ENCODE measurements at places on chromosomes 5 and 9. TPM values are rescaled to one million over a fixed set of nuclear protein-coding genes. Genes with fewer than 3 reads are reported as not detected.

Gene LCN12
- 1.4 TPM for total RNA-seq

Gene CXCL14
- not detected for total RNA-seq

Gene PALM2AKAP2
- total RNA-seq, result not detected

DNA sequence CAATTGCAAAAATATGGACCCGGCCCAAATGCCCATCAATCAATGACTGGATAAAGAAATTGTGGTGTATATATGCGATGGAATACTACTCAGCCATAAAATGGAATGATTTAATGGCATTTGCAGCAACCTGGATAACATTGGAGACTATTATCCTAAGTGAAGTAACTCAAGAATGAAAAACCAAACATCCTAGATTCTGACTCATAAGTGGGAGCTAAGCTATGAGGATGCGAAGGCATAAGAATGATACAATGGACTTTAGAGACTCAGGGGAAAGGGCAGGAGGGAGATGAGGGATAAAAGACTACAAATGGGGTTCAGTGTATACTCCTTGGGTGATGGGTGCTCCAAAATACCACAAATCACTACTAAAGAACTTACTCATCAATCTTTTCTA is 247.6 kb upstream of the FBXL7 start:
- no peak for DNase-seq
- H3K4me1 ChIP-seq, result no peaks in the 10 kb centered on the region
- no peaks in the 10 kb centered on the region for H3K36me3 ChIP-seq
- H3K27me3 ChIP-seq, result no peaks in the 10 kb centered on the region
- no peak overlapping the region for H3K27ac ChIP-seq

GRCh38 chr5:87413343-87413645 is 564 bp upstream of the CCNH start:
- peaks cover 42% of the 10 kb centered on the region for H3K4me1 ChIP-seq
- peak overlapping the region; percentile 96 for H3K4me3 ChIP-seq
- H3K27ac ChIP-seq, result peak overlapping the region; percentile 100
- DNase-seq, result no peak
- H3K27me3 ChIP-seq, result no peaks in the 10 kb centered on the region

Gene GFI1B
- total RNA-seq, result not detected

- no peaks in the 10 kb centered on the region for H3K27me3 ChIP-seq
- DNase-seq, result no peak
- no peak overlapping the region for H3K4me3 ChIP-seq
Measured at GRCh38 chr5:151568036-151568435, 23.1 kb downstream of the FAT2 start.

DNA sequence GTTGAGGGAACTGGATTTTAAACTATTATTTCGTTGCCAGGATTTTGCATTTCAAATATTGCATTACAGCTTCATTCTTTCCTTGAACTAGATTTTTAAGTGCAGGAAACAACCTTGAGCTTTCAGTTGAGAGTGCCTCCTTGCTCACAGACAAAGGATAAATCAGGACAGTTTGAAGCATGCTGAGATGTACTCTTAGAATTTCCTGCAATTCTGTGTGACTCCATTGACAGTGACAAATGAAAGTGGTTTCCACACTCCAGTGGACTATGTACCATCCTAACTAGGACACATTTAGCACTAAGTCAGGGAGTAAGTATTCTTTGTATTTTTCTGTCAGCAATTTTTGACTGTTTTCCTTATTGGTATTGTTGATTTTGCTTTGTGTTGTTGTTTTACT is 100.0 kb upstream of the PLCXD3 start:
- no peak overlapping the region for H3K27ac ChIP-seq
- no peak overlapping the region for H3K4me3 ChIP-seq

DNA sequence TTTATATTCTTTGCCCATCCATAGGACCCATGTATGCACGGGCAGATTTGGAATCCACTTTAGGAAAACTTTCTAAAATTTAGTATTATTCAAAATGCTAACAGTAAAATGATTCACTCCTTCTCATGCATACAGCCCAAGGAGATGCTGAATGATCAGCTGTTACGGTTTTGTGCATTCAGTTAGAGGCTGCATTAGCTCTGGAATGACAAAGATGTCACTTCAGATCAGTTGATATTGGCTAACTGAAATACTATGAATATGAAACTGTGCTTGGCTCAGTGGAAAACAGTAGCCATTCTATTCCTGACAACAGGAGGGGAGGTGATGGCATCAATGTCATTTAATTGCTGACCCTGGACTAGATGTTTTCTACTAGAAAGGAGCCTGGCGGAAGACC is 560.7 kb downstream of the ZNF608 start:
- DNase-seq, result no peak
- H3K4me3 ChIP-seq, result no peak overlapping the region
- H3K36me3 ChIP-seq, result no peaks in the 10 kb centered on the region
- no peaks in the 10 kb centered on the region for H3K4me1 ChIP-seq
- no peak overlapping the region for H3K27ac ChIP-seq

Gene PCDH1
- total RNA-seq, result not detected

DNA sequence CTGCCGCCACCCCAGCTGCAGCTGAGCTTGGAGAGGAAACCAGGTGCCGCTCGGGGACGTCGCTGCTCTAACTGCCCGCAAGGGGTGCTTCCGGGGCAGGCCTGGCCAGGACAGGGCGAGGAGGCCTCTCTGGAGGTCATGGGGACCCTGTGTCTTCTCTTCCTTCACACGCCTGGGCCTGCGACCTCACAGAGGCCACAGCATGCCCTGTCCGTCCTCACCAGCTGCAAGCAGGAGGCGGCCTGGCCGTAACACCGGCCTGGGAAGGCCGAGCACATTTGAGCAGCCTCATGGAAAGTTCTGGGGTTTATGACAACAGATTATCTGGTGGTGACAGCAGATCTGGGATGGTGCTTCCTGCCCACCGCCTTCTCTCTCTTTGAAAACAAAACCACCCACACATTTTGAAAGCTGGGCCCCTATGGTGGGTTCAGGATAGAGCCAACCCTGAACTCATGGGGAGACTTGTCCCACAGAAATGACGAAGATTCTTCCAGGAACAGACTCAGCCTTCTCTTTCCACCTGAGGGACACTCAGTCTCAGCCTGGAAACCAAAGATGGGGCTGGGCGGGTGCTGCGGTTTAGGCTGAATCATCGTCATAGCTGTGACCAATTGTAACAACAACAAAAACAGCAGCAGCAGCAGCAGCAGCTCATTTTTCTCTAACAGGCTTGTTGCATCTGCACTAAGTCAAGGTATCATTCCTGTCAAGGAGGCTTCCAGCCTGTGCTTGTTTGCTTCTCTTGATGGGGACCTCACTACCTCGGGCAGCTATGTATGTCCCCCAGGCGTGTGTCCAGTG is 99.6 kb upstream of the RAPGEF1 start:
- H3K27me3 ChIP-seq, result no peaks in the 10 kb centered on the region
- no peak overlapping the region for H3K27ac ChIP-seq
- peak; percentile 69 for DNase-seq

Gene P4HA2
- total RNA-seq, result 0.28 TPM

Gene SUSD1
- total RNA-seq, result 3.6 TPM

DNA sequence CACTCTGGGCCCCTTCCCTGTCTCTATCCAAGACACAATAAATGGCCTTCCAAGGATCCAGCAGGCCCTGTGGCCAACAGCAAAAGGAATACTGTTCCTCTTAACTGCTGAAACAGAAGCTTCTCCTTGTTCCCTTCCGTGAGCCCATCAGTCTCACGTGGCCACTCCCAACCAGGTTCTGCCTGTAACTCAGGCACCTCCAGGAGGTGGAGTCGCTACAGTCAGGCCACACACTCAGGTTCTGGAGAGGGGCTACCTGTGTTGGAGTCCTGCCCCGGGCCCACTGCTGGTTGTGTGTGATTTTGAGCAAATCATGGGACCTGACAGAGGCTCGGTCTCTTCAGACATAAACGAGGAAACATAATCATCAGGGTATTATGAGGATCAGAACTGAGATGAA is 10.3 kb downstream of the FAT2 start:
- H3K4me1 ChIP-seq, result no peaks in the 10 kb centered on the region
- no peak overlapping the region for H3K4me3 ChIP-seq
- no peak for DNase-seq
- no peaks in the 10 kb centered on the region for H3K36me3 ChIP-seq
- H3K27me3 ChIP-seq, result no peaks in the 10 kb centered on the region
- H3K27ac ChIP-seq, result no peak overlapping the region

- peaks cover 6% of the 10 kb centered on the region for H3K4me1 ChIP-seq
- no peak for DNase-seq
- no peaks in the 10 kb centered on the region for H3K36me3 ChIP-seq
- no peak overlapping the region for H3K4me3 ChIP-seq
- no peaks in the 10 kb centered on the region for H3K27me3 ChIP-seq
Measured at GRCh38 chr5:178486239-178486641, 104.0 kb downstream of the COL23A1 start.

Gene SPINK4
- total RNA-seq, result not detected

Gene DMRT3
- total RNA-seq, result not detected

GRCh38 chr5:172548311-172548731 is 92.7 kb upstream of the NEURL1B start:
- no peak overlapping the region for H3K27ac ChIP-seq
- no peaks in the 10 kb centered on the region for H3K36me3 ChIP-seq
- no peaks in the 10 kb centered on the region for H3K4me1 ChIP-seq
- no peak for DNase-seq

DNA sequence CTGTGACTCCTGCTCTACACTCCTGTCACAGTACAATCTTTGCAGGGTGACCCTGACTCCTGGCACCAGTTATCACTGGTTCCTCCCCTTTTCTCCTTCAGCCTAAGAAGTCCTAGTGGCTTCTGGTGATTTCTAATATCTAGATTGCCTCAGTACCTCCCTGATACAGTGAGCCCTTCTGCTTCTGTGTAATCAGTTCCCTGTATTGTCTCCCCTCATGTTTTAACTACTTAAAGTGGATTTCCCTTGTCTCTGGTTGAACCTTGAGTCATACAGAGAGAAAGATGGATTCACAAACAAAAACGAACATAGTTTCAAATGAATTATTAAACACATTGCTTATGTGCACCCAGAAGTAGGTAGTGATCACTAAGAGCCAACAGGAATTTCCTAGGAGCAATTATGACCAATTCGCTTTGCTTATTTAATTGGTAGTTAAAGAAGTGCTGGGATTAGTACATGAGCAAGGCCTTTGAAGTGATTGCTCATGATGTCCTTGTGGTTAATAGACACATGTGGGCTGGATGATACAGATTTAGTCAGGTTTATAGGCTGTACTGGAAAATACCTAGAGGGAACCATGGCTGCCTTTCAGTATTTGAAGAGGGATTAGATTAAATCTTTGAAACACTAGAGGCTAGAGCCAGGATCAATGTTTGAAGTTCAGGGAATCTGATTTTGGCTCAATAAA is 145.8 kb upstream of the MEF2C start:
- no peaks in the 10 kb centered on the region for H3K4me1 ChIP-seq
- no peak overlapping the region for H3K4me3 ChIP-seq
- no peak for DNase-seq
- no peaks in the 10 kb centered on the region for H3K36me3 ChIP-seq
- no peaks in the 10 kb centered on the region for H3K27me3 ChIP-seq

Gene EIF4E1B
- not detected for total RNA-seq

Gene CNTFR
- not detected for total RNA-seq

DNA sequence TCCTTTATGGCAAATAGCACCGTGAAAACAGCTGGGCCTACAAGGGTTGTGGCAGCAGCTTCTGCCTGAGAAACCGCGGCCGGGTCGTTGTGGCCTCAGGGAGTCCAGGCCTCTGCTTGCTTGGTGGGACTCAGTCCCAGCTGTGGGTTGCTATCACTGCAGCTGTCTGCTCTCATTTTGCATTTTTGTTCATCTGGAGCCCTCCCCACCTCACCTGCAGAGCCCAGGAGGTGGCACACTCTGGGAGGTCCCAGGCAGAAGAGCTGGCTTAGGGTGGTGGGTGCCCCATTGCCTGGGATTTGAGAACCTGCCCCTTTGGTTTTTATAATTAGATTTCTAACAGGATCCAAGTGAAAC is 138.4 kb downstream of the GADD45G start:
- H3K4me3 ChIP-seq, result peak overlapping the region; percentile 15
- no peaks in the 10 kb centered on the region for H3K36me3 ChIP-seq
- H3K4me1 ChIP-seq, result peaks cover 81% of the 10 kb centered on the region
- DNase-seq, result no peak
- no peaks in the 10 kb centered on the region for H3K27me3 ChIP-seq
- H3K27ac ChIP-seq, result peak overlapping the region; percentile 42

DNA sequence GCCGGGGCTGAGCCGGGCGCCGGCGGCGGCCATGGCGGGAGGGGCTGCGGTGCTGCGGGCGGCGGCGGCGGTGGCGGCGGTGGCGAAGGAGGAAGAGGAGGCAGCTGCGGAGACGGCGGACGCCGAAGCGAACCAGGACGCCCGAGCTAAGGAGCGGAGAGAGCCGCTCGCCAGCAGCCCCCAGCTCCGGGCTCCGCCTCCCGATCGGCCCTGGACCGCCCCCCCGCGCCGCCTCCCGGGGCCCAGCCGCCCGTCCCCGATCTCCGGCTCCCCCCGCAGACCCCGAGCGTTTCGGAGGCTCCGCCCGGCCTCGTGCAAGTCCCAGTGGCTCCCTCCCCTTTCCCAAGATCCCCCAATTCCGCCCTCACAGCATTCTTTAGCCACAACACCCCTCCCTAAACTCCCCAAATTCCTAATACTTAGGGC is at the start of gene ASTN2:
TSS of gene ASTN2 (minus strand) at position 152 of the 426 bp plus-strand sequence. CDS start at position 33, 119 bp downstream.
- no peak within 1 kb of the TSS for H3K27ac ChIP-seq
- no peak for DNase-seq
- no peaks in the 10 kb centered on the region for H3K4me1 ChIP-seq
- H3K27me3 ChIP-seq, result peaks cover 13% of the 10 kb centered on the region
- no peaks in the 10 kb centered on the region for H3K36me3 ChIP-seq

Gene HCN1
- not detected for total RNA-seq

Gene QRFP
- not detected for total RNA-seq

DNA sequence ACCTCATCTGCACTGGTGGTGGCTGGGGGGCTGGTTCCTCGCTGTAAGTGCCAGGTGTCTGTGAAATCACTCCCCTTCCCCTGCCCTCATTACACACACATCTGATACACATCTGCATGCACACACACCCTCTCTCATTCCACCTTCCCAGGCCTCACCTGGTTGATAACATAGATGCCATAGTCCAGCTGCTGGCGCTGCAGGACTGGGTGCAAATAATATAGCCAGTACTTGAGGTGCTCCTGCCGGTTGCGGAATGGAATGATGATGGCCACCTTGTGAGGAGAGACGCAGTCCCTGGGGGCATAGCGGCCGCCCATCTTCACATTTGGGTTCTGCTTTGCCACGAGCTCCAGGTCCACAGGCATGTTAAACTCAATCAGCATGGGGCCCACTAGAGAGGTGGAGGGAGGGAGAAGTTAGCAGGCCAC is 32.1 kb downstream of the B4GALT1 start:
- H3K4me1 ChIP-seq, result peaks cover 58% of the 10 kb centered on the region
- H3K36me3 ChIP-seq, result peaks cover 15% of the 10 kb centered on the region
- H3K27ac ChIP-seq, result no peak overlapping the region
- H3K4me3 ChIP-seq, result no peak overlapping the region

DNA sequence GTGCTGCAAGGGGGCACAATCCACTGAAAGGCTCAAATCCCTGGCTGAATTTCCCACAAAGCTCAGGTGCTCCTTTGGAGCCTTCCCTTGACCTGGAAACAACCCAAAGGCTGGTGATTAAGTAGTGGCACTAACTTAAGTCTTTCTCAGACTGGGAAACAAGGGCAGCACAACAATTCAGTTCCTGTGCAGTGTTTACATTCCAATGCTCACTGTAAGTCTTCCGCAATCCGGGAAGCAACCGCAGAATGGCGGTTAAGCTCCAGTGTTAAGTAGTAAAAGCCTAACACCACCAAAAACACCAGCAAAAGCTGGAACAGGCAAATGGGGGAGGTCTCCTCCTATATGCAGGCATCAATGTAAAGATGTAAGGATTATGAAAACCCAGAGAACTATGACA is 117.2 kb downstream of the TRPM3 start:
- no peak overlapping the region for H3K27ac ChIP-seq
- H3K4me1 ChIP-seq, result no peaks in the 10 kb centered on the region
- H3K36me3 ChIP-seq, result no peaks in the 10 kb centered on the region

- H3K36me3 ChIP-seq, result no peaks in the 10 kb centered on the region
- no peak overlapping the region for H3K27ac ChIP-seq
- no peaks in the 10 kb centered on the region for H3K4me1 ChIP-seq
- no peak overlapping the region for H3K4me3 ChIP-seq
- H3K27me3 ChIP-seq, result peaks cover 23% of the 10 kb centered on the region
- no peak for DNase-seq
Measured at GRCh38 chr5:80036615-80037014, 1.5 kb downstream of the THBS4 start.

Measured in CD4-positive, alpha-beta memory T cell (primary cell).